ENCODE measurements at places on chromosomes 1 and 21.

DNA sequence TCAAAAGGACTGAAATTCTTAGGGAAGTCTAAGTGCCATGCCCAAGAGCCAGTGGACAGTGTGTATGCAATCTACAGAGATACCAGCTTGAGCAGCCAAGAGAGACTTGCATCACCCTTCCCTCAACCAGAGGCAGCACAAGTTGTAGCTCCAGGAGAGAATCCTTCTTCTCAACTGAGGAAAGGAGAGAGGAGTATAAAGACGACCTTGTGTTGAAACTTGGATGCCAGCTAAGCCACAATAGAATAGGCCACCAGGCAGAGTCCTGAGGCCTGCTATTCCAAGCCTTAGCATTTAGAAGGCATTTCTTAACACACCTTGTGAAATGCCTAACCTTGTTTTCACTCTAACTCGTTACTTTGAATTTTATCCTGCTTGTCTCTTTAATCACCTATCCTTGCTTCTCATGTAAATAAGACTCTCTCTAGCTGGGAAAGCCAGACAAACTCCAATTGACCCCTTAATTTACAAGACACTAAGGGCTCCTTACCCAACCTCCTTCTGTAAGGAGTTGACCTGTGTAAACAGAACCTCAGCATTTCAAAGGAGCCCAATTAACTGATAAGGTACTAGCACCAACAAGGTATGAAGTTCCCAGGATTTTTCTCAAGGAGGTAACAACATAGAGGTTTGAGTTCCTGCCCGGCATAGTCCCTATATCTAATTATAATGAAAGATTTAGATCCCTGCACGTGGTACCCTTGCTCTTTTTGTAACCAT, 738.8 kb downstream of the AMY1C start:
- DNase-seq: no peak

GRCh38 chr21:45413922-45414321, 9.0 kb downstream of the COL18A1 start:
- DNase-seq: no peak

- no peak for DNase-seq
Measured at GRCh38 chr1:12587981-12588640, 29.9 kb downstream of the DHRS3 start.

DNA sequence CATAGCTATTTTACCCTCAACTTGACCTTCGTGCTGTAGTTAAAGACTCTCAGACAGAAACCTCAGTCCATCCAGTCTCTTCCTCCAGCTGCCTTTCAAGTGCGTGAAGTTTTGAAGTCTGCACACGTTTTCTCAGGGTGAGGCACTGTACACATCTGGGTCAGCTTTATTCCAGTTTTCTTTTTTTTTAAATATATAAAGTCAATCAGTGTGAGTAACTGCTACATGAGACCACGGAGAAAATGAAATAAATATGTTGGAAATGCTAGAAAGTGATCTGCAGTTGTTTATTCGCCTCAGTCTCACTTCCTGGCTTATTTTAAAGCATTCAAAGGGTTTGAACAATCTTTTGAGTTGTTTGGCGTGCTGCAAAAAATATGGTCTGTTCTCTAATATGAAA, 135.7 kb downstream of the ROR1 start:
- DNase-seq: no peak

DNA sequence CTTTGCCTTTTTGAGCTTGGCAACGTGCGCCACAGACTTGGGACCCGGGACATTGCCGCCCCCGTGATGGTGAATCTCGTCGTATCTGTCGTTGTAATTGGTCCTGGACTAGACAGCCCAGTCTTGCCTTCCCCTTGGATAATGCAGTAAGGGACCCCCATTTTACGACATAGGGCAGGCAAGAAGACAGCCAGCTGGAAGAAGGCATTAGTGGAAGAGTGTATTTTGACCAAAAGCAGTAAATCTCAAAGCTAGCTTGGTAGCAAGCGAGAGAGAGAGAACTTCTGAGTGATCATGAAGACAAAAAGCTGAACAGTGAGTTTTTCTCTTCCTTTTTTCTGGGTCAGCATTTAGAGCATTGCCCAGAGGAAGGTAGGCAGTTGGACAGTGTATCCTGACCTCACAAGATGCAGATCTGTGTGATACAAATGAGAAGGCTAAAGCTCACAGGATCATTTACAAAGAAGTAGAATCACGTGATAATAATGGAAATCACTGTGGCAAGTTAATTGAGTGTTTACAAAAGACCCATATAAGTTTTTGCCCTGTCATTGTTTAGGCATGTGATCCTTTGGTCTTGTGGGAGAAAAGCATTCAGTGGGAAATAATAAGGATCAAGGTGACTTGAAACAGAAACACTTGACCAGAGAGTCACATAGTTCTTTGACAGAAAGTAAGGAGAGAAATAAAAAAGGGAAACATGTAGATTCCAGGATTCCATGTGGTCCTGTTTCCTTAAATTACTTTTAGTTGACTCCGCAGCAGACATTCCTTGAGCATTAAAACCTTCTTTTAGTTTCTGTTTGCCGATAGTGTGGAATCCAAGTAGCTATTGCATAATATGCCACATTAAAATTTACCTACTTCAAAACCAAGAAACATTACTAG, 66.3 kb downstream of the CNST start:
- no peak for DNase-seq

- DNase-seq: no peak
Measured at GRCh38 chr1:74818661-74819456, 85.9 kb downstream of the TYW3 start.

DNA sequence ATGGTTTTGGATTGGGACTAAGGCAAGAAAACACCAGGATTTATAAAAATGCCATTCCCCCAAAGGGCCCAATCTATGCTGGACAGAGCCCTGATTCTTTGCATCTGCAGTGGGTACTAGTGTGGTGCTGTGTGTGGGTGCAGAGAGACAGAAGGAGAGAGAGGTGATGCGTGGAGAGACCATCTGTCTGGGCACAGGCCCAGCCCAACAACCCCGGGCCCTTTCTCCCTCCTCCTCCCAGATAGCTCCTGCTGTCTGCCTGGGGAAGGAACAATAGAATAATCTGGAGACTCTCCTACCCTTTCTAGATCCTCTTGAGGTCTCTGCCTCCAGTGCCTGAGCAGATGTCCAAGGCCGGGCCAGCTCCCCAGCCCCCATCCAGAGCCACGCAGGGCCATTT, 15.1 kb downstream of the KIAA1614 start:
- no peak for DNase-seq

DNA sequence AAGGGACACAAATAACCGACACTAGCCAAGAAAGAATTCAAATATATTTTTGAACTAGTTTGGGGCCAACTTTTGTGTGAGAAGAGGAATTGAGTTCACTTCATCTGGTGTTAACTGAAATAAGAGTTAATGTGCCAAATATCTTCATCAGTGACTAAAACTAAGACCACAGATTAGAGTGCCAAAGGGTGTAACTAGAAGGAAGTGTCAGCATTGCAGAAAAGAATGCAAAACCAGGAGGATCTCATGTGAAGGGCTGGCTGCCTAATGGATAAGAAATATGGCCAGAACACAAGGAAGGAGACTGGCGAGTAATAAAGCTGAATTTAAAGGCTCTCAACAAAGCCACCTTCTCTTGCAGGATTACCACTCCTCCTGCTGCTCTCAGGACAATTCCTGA, 61.8 kb upstream of the LRRC8D start:
- no peak for DNase-seq

DNA sequence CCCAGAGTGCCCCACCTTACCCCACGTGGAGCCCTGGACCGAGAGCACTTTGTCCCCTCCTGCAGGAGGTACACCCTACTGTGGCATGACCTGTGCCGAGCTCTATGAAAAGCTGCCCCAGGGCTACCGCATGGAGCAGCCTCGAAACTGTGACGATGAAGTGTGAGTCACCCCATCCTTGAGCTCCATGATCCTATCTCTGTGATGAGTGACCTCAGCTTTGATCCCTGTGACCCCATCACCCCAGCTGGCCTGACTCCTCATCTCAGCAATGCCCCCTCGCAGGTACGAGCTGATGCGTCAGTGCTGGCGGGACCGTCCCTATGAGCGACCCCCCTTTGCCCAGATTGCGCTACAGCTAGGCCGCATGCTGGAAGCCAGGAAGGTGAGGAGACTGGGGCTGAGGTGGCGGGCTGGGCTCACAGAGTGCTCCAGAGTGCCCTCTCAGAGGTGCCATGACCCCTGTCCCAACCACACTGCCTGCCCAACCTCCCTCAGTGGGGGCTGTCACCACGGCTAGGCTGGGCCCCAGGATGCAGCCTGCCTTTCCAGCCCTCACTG, 16.2 kb upstream of the MPL start:
- no peak for DNase-seq

- DNase-seq: no peak
Measured at GRCh38 chr1:62012836-62013235, 181.8 kb upstream of the L1TD1 start.

- DNase-seq: no peak
Measured at GRCh38 chr1:62452951-62453350, 16.1 kb downstream of the USP1 start.

- no peak for DNase-seq
Measured at GRCh38 chr1:21308330-21308729, 18.1 kb upstream of the ECE1 start.

DNA sequence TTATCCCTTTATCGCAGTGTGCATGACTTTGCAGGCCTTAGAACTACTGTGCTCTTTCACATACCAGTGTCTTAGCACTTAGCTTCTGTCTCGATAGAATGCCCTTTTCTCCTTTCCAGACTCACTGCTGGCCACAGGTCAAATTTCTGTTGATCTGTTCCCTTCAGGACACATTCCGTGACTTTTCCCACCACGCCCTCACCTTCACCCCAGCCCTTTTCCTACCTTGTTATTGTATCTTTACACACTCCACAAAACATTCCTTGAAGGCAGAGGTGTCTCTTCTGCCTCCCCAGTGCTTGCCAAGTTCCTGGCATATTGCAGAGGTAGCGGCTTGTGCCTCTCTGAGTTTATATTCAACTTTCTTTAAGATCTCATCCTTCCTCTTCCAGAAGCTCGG, 3.7 kb upstream of the IGSF9 start:
- no peak for DNase-seq

GRCh38 chr1:172466795-172467407, 23.0 kb upstream of the PIGC start:
- no peak for DNase-seq

DNA sequence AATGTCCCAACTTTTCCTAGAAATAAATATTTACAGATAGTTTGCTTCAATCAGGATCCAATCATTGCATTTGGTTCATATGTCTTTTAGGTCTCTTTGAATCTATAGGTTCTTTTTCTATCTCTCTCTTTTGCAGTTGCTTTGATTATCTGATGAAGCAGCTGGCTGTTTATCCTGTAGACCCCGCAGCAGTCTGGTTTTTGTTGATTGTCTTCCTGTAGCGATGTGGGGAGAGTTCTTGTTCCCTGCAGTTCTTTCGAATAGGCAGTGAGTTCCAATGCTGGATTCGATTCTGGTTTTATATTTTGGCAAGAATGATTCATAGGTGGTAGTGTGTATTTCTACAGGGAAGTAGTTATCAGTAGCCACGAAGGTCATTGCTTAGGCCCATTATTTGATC, 7.4 kb upstream of the MIXL1 start:
- DNase-seq: no peak

GRCh38 chr1:16375521-16376340, 8.7 kb downstream of the SZRD1 start:
- DNase-seq: no peak

- no peak for DNase-seq
Measured at GRCh38 chr1:57908147-57908890, 484.5 kb upstream of the DAB1 start.

DNA sequence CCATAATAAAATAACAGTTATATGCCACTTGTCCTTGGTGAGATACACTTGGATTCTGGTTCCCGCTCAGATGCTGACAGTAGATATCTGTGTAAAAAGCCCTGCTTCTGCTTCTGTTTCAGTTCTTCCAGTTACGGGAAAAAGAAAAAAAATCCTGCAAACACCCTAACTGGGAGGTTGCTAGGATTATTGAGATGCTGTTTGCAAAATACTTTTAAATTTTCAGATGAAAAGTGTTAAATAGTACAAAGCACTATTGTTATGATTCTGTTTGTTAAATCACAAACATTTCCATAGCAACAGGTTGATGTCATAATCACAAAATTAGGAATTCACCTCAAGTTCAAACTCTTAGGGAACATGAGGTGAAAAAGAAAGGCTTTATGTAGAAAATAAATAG, 232.3 kb downstream of the HMCN1 start:
- no peak for DNase-seq

GRCh38 chr1:94463765-94464330, 45.7 kb downstream of the ABCD3 start:
- DNase-seq: no peak

GRCh38 chr1:37479255-37480124, 5.1 kb downstream of the ZC3H12A start:
- DNase-seq: peak; percentile 84

GRCh38 chr1:57605933-57606332, 182.1 kb upstream of the DAB1 start:
- DNase-seq: no peak

DNA sequence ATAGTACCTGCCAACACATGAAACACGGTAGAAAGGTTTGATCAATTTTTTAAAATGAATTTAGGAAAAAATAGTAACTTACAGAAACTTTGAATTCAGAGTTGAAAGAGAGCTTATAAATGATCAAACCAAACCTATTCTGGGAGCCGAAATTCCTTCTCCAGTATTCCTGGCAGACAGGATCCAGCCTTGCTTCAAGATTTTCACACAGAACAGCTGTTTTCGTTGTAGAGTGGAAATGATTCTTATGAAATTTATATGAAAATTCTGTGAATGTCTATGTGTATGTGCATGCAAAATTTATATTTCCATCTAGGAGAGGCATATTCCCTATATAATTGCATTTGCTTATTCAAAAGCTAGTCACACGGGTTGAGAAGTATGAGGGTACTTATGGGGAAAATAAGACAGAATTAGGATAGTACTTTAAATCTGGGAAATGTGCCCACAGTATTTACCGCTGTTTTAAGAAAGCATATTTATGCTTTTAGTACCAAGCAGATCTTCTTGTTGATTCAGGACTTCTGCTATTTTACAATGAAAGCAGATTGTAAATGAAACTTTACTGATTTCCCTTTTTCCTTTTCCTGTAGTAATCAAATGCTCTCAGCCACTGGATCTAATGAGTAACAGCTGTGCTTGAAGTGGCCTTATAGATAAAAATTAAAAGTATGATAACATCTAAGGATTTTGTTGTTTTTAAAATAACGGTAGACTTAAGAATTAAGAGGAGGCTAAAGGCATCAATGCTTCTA, 30.4 kb downstream of the PRRX1 start:
- no peak for DNase-seq
